Stimulated activated CD4-positive, alpha-beta T cell treated with anti-CD3 and anti-CD28 coated beads, Interleukin-1b, Interleukin-23, amount 100 ng/mL, for 1 hour (primary cell): ENCODE measurements at places on chromosomes 1 and 21.

- DNase-seq, result no peak
These were observed 37.8 kb downstream of the DRAM2 start for GRCh38 chr1:111101854-111102642.

DNA sequence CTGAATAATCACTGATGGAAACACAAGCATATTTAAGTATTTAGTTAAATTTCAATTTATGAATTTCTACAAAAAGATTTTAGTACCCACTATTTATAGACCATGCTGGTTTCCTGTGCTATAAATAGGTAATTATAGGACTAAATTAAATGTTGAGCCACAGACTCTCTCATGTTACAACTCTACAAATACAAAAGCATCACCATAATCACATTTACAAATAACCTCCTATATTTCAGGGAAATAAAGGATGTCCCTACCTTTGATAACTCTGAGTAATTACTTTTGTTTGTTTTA lies 32.6 kb upstream of the CCDC190 start:
- no peak for DNase-seq

GRCh38 chr1:212607206-212607912 lies 1.2 kb upstream of the ATF3 start:
- DNase-seq, result no peak

GRCh38 chr1:9892563-9893528 lies 17.2 kb downstream of the CTNNBIP1 start:
- no peak for DNase-seq

DNA sequence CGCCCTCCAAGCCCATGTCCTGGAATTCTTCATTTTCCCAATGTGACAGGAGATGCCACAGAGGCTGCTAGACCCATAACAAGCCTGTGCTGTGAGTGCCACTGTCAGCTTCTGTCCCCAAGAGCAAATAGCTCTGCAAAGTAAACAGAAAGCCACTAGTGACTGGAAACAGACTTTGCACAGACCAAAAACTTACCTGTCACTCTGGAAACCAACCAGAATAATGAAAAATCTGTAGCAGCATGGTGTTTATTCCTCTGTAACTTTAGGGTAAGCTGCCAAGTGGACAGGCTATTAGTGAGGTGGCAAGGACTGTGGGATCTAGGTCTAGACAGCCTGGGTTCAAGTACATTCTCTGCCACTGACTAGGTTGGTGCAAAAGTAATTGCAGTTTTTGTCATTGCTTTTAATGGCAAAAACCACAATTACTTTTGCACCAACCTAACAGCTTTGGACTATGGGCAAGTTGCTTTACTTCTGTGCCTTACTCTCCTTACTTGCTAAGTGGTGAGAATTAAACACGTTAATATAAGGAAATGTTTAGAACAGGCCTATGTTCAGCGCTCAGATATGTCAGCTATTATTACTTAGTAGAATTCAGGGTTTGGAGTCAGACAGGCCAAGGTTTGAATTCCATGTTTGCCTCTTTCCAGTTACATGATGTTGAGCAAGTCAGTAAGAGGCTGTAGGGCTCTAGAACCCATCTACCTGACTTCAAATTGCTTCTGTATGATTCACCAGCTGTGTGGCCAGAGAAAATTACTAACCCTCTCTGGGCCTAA lies at the start of gene C8B:
C8B (minus strand) TSS at position 100 of the 782 bp plus-strand sequence; CDS start at position 33, 67 bp downstream.
- DNase-seq, result no peak
